Stimulated activated CD4-positive, alpha-beta T cell treated with anti-CD3 and anti-CD28 coated beads, Interleukin-15, amount 100 ng/mL, for 24 hours (primary cell): ENCODE measurements at places on chromosomes 3 and 15.

DNA sequence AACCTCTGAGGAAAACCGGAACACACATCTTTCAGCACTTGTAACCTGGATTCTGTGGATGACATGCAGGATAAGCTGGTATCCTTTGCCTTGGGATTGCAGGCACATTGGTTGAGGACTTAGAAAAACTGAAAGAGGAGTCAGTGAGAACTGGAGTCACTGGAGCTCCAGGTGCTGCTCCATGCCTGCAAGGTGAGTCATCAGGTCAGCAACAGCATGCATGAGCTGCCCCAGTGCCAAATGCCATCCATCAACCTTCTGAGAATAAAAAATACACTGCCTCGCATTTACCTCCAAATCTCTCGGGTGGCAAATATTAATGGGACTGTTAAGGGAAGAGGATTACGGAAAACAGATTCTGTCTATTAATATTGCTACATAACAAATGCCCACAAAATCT lies 729.1 kb downstream of the NTRK3 start:
- no peak for DNase-seq

DNA sequence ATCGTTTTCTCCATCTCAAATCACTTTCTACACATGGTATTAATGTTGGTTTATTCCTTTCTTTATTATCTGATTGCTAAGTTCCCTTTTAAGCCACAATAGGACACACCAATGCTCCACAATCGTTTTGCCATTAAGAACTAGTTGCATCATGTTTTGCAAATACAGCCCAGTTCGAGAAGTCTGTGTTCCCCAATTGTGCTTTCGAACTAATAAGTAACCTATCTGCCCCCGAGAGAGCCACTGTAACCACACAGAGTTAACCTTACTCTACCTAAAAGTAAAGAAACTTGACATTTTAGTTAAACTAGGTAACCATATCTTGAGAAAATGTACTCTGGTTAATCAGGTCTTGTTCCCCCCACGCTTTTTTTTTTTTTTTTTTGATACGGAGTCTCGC lies 39.1 kb downstream of the MAGI1 start:
- no peak for DNase-seq

DNA sequence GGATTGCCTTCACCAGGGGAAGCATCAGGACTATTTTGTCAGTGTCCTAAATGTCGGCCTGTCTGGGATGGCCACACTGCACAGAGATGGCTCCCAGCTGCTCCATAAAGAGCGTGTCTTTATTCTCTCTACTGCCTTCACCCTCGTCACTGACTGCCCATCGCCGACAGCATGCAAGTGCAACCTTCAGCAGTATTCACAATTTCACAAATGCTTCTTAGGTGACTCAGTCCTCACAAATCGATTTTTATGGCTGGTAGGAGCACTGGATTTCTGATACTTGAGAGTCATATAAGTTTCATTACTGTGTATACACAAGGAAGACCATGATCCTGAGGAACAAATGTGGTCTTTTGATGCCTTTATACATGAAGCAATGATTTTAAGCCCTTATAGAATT lies 1.1 kb upstream of the SSUH2 start:
- no peak for DNase-seq

GRCh38 chr15:39154227-39154638 lies 426.6 kb upstream of the THBS1 start:
- DNase-seq, result no peak

DNA sequence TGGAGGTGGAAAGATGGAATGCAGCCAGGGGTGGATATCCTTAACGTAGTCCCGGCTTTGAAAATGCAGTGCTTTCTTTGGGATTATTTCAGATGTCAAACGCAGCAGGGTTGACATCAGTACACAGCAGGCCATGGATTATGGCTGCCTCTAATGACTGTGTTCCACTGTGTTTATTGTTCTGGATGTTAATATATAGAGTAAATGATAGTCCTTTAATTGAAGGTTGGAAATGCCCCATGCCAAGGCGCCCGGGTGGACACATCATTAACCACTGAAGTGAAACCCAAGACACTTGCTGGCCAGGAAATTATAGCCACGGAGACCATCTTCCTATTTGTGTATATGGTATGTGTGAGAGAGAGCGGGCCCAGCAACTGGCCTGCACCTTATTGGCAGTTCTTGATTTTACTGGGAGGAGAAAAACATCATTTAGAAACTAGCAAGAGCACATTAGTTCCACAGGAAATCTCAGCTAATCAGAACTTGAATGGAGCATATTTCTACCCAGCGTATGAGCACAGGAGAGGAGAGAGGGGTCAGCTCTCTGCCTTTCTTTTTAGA lies 254.9 kb upstream of the RASGRP1 start:
- no peak for DNase-seq

- DNase-seq, result peak; percentile 26
Measured at GRCh38 chr3:158918008-158918407, 116.2 kb downstream of the MFSD1 start.

- DNase-seq, result no peak
Measured at GRCh38 chr3:13673207-13673606, 124.3 kb downstream of the FBLN2 start.

- no peak for DNase-seq
Measured at GRCh38 chr3:72413228-72413627, 435.0 kb downstream of the SHQ1 start.

GRCh38 chr3:160676547-160677303 lies at the start of gene ARL14:
Gene ARL14, plus strand, starts transcription at chr3:160677160. Its CDS starts 187 bp downstream, at chr3:160677347.
- DNase-seq, result no peak

DNA sequence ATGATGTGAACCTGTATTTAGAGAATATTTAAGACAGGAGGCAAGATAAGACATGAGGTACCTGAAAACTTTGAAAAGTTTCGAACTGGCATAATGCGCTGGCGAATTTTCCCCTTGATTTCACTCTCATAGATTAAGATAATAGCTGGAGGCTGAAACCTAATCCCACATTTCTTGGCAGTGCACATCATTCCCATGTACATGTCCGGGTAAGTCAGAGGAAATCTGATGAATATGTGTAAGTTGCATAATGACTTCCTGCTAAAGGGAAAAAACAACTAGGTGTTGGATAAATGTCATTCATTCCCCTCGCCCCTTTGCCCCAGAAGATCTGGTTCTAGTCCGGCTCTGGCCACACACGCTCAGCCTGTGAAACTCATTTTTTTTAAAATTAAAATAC lies 3.6 kb downstream of the CEP19 start:
- DNase-seq, result no peak

DNA sequence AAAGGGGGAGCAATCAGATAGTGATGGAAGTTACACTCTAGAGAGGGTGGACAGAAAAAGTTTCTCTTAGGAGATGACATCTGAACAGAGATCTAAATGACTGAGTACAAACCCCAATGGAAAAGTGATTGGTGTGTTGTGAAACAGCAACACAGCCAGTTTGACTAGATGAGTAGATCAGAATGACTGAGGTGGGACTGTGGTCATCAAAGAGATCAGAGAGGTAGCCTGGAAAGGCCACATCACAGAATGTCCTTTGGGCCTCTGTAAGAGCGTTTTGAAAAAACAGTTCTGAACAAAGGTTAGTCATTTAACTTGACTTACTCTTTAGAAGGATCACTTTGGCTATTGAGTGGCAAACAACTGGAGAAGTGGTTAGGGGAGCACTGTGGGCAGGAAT lies 10.6 kb downstream of the LRRC58 start:
- peak; percentile 19 for DNase-seq

- no peak for DNase-seq
Measured at GRCh38 chr15:65409036-65409631, 13.6 kb downstream of the IGDCC4 start.

- DNase-seq, result no peak
Measured at GRCh38 chr3:74089814-74090213, 465.1 kb upstream of the PDZRN3 start.

DNA sequence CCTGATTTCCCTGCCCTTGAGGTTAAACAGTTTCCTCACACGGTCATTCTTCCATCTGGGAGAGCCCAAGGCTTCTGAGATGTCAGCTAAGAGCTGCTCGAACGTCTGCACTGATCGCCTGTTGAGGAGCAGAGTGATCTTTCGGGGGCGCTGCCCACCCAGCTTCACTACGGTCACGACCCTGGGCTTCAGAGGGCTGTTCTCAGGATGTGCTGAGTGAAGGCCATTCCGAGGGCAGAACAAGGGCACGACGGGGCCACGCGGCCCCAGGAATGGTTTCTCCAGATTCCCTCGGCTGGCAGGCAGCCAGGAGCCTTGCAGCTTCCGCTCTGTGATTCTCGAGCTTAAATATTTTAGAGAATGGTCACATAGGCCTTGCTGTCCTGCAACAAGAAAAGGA lies 25.7 kb downstream of the DCLK3 start:
- DNase-seq, result no peak

GRCh38 chr3:41653571-41654239 lies 308.2 kb downstream of the ULK4 start:
- DNase-seq, result no peak
